IPS DF 19.7 (cell line): ENCODE measurements at places on chromosomes 5 and 9.

DNA sequence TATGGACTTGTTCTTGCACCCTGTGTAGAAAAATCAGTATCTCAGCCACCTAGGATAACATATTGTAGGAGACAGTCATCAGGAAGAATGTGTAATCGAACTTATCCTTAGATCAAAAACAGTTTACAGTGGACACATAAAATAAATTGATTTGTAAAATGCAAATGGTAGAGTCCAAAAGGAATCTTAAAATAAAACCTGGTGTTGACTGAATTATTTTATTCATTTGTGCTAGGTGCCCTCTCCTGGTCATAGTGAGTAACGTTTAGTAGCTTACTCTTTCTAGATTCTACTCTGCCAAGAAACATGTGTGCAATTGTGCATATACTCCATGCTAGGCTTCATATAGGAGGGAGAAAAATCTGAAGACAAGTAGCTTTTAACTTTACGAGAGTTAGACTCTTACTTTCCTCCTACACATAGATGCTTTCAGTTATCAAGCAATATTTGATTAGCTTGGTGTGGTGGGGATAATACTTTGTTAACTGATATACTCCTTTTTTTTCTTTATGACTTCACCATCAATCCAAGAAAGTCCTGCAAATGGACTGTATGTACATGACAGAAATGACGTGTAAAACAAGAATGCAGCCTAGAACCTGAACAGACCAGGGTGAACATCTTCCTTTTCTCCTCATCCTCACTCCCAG, 23.7 kb upstream of the LOX start:
- DNase-seq: no peak

DNA sequence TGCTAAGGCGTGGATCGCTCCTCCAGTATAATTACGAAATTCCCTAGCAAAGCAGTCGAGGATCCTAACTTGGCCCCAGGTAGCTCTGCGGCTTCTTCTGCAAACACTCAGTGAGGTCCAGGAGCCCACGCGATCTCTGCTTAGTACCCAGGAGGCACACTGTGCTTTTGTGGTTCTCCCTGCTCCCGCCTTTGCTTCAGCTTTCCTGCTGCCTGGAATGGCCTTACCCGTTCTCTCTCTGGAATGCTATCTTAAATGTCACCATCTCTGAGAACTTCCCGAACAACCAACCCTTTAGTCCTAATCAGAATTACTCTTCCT, 639 bp downstream of the INVS start:
- no peak for DNase-seq

GRCh38 chr5:140988100-140988499, 21.8 kb downstream of the PCDHAC2 start:
- no peak for DNase-seq

GRCh38 chr9:85173967-85174366, 504.4 kb downstream of the NTRK2 start:
- DNase-seq: no peak

GRCh38 chr5:105288946-105289345, 1726.4 kb upstream of the NUDT12 start:
- DNase-seq: no peak
